ENCODE measurements at places on chromosomes 2 and 18.
A peak's percentile ranks its signal among the peaks of the same experiment; 100 is the strongest.

- no peak for DNase-seq
These were observed 123.7 kb downstream of the FTCDNL1 start for GRCh38 chr2:199727306-199727705.

DNA sequence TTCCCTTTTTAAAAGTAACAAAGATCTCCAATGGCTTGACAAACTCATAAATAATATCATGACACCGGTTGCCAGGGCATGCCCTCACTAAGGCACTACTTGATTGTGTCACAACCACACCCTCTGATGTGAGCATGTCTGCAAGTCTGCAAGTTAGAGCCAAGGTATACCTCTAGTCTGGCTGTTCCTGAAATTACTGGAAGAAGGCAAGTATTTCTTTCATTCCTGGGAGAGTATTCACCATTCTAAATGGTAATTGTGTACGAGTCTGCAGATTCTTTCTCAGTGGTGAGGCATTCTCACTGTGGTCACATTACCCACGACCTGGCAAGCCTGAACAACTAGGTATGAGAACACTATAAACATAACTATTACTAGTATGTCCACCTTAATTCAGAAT, 25.7 kb upstream of the RNU4ATAC start:
- DNase-seq: no peak

- DNase-seq: no peak
These were observed 127.8 kb upstream of the SIX3 start for GRCh38 chr2:44813658-44814057.

DNA sequence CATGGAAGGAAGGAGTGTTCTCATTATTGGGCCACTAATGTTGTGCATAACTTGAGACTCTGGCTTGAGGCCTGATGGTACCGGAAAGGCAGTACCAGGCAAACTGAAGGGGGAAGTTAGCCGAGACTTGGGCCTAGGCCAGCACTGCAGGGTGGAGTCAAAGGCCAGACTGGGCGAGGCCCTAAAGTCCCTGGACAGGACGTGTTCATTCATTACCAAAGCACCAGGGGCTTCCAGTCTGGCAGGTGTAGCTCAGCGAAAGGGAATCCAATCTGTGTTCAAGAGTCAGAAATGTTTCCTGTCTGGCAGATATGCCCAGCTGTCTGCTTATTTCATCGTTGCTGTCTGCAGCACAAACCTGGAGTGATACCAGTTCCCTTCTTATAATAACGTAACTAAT, 4.7 kb upstream of the ITSN2 start:
- no peak for DNase-seq

DNA sequence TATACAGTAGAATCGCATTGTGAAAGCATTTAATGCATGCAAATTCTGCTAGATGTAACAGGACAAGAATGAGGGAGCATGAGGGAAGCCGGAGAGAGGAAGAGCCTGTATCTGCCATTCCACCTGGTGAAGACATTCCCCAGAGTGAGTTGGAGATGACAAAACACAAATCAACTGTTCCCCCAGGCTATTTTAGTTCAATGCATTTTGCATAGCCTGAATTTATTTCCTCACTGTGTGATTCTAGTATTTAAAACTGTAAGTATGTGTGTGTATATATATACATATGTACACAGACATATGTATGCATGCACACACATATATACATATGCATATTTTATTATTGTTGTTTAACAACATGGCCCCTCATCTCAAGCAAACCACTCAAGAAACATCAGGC, 54.7 kb downstream of the CCDC68 start:
- no peak for DNase-seq

GRCh38 chr2:236793023-236794011, 223.7 kb downstream of the ACKR3 start:
- DNase-seq: no peak

GRCh38 chr18:36729197-36729596, 99.6 kb downstream of the TPGS2 start:
- DNase-seq: no peak

DNA sequence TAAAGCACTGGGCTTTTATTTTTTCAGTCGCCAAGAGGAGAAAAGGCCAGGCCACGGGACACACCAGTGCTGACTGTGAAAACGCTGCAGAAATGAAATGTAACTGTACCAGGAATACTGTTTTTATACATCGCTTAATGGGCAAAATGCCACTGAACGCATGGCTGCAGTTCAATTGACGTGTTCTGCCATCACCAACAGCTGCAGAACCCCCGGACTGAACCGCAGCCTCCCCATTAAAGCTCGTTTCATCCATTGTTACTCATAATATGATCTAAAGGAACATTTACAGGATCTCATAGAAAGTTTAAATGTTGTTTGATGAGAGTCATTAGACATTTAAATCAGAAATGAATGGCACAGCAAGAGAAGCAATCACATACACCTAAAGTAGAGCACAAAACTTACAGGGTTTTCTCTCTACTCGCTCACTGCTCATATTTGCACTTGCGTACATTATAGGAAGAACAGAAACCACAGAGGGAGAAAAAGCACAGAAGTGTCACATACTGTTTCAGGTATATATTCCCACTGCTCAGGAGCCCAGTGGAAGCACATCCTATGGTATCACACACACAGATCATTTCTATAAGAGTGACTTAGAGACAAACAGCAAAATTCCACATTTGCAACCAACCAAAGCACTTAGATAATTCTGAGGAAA, 35.3 kb downstream of the TCF4 start:
- no peak for DNase-seq

DNA sequence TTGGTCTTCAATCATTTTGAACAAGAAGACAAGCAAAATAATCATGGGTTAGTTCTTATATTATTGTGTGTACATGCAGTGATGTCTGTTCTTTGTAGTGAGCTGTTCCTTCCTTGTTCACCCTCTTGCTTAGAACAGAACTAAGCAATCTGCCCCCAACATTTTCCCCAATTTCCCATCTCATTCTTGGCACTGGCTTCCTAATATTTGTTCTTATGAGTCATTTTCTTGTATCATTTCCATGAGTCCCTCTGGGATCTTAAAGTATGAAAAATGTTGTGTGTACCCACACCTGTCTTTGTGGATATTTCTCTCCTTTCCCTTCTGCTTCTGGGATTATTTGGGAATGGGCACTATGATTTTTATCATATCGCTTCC, 3.5 kb upstream of the IL1B start:
- DNase-seq: no peak

- DNase-seq: no peak
These were observed 304.5 kb downstream of the EIPR1 start for GRCh38 chr2:3073041-3073595.

DNA sequence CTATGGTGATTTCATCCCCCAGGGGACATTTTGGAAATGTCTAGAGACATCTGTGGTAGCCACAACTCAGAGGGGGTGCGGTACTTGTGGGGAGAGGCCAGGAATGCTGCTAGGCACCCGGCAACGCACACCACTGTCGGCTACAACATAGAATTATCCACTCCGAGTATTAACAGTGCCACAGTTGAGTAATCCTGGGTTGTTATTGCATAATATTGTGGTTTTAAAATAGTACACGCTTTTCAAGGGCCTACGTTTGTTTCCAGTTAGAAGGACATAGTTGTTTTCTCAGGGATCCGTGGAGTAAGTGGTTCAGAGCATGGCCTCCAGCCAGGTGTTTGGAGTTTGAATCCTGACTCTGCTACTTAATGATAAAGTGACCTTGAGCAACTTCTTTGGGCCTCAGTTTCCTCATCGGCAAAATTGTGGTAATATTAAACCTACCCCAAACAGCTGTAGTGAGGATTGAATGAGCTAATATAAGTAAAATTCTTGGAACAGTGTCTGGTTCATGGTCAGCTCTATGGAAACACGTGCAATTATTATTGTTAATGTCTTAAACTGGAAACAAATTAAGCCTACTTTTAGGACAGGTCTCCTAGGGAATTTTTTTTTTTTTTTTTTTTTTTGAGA, 24.5 kb downstream of the CYP27A1 start:
- no peak for DNase-seq

DNA sequence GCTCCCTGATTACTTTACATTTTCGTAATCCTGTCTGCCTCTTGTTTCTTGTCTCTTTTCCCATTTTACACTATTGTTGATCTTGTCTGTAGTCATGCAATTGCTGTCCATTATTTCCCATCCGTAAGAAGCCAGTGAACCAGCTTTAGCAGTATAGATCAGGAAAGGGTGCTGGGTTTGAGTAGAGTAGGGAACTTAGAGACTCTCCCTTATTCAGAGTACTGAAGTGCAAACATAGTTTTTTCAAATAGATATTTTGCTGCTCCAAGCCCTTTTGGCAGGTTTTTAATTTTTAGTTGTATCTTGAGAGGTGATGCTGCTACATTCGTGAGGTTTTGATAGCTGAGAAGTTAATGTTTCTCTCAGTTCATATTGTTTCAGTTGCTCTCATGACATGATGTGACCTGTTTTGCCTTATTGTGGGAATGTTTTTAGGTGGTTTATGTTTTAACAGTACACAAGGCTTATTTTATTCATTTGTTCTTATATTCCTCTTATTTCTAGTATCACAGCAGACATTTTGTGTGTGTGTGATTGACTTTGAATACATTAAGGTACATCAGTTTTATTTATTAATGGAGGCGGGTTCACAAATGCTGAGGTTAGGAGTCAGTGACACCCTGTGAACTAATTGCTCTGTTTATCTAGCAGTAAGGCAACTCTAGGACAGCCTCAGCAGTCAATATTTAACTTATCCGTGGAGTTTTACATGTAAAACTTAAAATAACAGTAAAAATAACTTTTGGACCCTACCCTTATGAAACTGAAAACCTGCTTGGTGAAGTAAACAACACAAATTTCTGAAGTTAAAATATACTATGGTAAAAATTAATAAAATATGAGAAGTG, 118.4 kb downstream of the ZNF407 start:
- DNase-seq: no peak

DNA sequence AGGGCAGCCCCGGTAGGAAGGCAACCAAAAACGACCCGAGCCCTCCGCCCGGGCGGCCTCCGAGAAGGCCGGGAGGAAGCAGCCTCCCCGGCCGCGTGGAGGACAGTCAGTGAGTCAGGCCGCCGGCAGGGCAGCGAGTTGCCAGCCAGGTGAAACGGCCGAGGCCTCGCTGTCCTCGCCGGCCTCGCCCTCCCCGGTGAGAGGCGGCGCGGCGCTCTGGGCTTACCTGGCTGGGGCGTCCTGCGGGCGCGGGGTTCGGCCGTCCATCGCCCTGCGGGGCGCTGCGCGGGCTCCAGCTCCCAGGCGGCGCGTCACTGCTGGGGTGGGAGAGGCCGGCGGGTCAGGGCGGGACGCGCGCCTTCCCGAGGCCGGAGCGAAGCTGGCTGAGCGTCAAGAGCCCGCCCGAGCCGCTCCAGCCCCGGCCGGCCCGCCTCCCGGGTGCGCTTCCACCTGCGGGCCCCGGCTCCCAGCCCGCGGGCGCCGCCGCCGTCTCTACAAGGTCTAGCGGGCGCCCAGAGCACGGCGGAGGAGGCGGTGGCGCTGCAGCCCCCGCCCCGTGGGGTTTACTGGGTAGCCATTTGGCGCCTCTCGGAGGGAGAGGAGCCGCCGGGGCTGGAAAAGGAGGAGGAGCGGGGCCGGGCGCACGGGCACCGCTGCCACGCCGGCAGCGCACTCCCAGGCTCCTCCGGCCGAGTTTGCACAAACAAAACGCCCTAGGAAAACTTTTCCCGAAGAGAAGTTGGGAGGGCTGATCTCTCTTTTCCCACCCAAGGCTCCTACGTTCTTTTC, 499 bp downstream of the COBLL1 start:
- DNase-seq: peak; percentile 68

GRCh38 chr2:75592888-75593287, 32.1 kb upstream of the EVA1A start:
- no peak for DNase-seq
